Neural progenitor cell (in vitro differentiated cells): ENCODE measurements at places on chromosomes 5 and 9. TPM values are rescaled to one million over a fixed set of nuclear protein-coding genes. Genes with fewer than 3 reads are reported as not detected.

TRPM3 gene
- 34.2 and 37.2 TPM in 2 replicates for total RNA-seq

C1QTNF3 gene
- total RNA-seq = 4.8 and 6.4 TPM in 2 replicates

CTXN3 gene
- 0.09 TPM in 1 of 2 replicates, not detected in the other for total RNA-seq

CNOT8 gene
- 81.8 and 90.8 TPM in 2 replicates for total RNA-seq

BARHL1 gene
- total RNA-seq = 1.0 and 3.1 TPM in 2 replicates

FCN2 gene
- total RNA-seq = not detected in 2 replicates

SAXO1 gene
- 0.09 and 0.15 TPM in 2 replicates for total RNA-seq

ECSCR gene
- not detected in 2 replicates for total RNA-seq

PCDHB7 gene
- 0.21 and 0.90 TPM in 2 replicates for total RNA-seq

PCA3 gene
- 0.30 and 0.56 TPM in 2 replicates for total RNA-seq

GFRA3 gene
- total RNA-seq = not detected in 2 replicates

PCDHB8 gene
- 0.31 TPM in 1 of 2 replicates, not detected in the other for total RNA-seq

DNA sequence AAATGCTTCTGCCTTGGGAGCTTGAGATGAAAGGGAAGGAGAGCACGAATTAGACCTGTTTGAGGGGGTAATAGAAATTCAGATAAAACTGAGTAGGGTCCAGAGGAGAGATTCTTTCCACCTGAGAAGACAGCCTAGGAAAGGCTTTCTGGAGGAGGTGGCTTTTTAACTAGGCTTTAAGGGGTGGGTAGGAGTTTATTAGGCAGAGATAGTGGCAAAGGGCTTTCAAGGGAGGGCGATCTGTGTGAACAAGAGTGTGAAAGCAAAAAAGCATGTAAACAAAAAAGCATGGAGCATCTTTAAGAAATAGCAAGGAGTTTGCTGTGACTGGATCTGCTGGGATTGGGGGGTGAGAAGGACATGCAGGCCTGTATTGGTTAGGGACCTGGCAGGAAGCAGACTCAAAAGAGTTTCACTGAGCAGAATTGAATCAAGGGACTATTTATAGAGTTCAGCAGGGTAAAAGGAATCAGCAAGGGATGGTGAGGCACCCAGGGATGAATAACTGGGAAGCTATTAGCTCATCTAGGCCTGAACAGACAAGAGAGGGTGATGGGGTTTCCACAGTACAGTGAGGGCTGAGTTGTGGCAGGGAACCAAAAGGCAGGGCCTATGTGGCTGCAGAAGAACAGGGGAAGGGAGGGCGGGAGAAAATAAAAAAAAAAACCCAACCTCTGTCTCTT, 18.8 kb downstream of the SLC1A1 start:
- DNase-seq = no peak

DNA sequence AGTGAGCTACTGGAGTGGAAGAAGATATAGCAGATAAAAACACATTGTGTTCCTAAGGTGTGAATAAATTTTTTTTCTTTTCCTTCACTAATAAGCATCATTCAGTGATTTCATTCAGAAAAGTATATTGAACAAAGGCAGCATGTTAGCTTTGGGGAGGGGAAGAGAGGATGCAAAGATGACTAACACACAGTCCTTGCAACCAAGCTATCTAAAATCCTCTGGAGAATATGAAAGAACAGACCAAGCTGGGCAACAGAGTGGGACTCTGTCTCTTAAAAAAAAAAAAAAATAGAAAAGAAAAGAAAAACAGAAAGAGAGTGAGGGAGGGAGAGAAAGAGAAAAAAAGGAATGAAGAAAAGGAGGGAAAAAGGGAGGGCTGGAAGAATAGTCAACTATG, 22.3 kb upstream of the OMD start:
- no peak for DNase-seq

- no peak for DNase-seq
Measured at GRCh38 chr5:35158622-35159369, 71.5 kb downstream of the PRLR start.

- DNase-seq = peak; percentile 79
Measured at GRCh38 chr5:50440651-50441492, at the start of gene EMB. EMB (minus strand) TSS chr5:50441288; CDS start chr5:50441151, 137 bp downstream.

DNA sequence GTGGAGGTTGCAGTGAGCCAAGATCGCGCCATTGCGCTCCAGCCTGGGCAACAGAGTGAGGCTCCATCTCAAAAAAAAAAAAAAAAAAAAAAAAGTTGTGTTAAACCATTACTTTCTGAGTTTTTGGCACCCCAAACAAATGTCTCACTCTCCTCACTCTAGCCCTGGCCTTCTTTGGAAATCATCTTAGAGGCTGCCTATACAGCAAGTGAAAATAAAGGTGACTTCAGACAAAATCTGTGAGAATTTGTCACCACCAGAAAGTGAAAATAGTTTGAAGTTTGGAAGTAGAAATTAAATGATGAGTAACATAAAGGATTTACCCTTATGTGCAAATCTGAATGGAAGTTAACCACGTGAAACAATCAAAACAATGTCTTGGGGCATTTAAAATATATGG, 7.2 kb upstream of the ZNF131 start:
- DNase-seq = no peak

DNA sequence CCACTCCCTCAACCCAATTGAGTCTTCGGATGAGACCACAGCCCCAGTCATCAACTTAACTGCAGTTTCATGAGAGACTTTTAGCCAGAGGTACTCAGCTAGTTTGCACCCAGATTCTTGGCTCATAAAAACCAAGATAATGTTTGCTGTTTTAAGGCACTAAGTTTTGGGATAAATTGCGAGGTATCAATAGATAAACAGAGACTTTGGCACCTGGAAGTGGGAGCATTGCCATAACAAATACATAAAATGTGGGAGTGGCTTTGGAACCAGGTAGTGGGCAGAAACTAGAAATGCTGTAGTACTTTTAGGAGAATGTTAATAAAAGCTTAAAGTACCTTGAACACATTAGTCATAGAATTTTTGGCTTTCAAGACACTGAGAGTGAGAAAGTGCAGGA, 439.8 kb downstream of the SH3GL2 start:
- no peak for DNase-seq

DNA sequence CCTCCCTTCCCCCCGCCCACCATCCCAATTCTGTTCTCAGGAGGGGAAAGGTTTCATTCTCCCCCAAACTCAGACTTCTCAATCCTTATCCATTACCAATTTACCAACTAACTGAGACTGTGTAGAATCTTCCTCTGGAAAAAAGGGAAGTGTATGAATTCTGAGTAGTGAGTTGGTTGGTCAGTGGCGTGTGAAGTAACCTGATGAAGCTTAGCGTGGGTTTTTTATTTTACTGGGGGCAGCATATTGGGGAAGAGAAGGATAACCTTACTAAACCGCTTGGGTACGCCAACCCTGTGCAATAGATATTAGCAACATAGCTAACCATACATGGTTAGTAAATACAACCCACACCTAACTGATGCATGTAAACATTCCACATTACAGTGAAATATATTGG, 1.1 kb upstream of the DNAJC21 start:
- no peak for DNase-seq

DNA sequence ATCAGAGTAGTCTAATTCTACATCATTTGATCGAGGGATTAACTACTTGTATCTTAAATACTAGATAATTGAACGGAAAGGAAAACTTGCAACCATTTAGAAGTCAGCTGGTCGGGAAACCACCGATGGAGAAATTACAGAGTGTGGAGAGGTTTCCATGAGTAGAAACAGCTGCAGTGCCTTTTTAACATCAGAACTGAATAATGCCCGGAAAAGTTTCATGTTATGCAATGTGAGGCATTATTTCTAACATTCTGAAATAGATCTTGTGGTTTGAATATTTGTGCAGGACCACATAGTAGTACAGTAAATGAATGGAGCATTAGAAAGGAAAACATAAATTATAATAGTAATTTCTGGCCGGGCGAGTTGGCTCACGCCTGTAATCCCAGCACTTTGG, 88.1 kb upstream of the RNF180 start:
- DNase-seq = no peak

GRCh38 chr5:174692381-174692780, 32.0 kb upstream of the MSX2 start:
- peak; percentile 24 for DNase-seq

DNA sequence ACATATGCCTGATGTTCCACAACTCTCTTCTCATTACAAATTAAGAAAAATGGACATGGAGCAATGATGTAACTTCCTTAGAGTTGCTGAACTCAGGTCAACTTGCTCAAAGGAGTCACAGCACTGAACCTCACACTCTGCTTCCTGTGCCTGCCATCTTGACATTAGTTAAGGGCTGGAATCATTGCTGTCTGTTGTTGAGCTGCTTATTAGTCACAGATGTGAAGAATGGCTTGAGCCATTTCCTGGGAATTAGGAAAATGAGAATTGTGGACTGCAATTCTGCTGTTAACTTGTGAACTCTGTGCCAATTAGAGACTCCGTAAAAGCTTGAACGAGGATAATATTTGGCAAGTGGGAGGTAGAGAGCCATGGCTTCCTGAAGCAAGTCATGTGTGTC, 212.0 kb downstream of the ADAMTS12 start:
- DNase-seq = no peak

DNA sequence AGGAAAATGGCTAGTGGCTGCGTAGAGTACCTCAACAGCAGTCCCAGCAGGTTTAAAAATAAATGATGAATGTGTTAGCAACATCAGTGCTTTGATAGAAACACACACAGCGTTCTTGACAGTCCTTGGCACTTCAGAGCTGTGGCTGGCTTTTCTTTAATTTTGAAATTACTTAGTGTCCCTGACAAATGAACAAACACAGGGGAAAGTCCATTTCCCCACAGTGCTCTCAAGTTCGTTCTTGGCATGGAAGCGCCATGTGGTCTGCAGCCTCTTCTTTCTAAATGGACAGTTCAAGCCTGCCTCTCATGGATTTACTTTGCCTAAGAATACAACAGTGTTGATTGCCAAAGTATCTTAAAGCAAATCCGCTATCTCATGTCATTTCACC, 102.2 kb downstream of the ADAMTS12 start:
- no peak for DNase-seq

- no peak for DNase-seq
Measured at GRCh38 chr9:21015995-21016394, 15.4 kb downstream of the HACD4 start.

DNA sequence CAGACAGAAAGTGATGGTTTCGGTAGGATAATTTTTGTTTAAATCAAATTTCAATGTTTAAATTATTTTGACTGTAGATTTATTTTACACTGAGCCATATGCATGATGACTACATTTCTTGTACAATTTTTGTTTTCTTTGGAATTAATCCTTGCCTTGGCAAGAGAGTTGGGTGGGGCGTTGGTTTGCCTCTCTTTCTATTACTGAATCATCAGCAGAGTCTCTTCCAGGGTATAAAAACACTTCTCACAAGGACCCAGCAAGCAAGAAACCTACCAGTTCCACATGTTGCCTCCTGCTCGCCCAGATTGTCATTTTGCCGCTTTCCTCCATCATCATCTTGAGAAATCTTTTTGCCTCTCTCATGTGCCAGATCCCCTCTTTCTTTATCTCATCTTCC, 455.0 kb upstream of the DMAC1 start:
- no peak for DNase-seq

DNA sequence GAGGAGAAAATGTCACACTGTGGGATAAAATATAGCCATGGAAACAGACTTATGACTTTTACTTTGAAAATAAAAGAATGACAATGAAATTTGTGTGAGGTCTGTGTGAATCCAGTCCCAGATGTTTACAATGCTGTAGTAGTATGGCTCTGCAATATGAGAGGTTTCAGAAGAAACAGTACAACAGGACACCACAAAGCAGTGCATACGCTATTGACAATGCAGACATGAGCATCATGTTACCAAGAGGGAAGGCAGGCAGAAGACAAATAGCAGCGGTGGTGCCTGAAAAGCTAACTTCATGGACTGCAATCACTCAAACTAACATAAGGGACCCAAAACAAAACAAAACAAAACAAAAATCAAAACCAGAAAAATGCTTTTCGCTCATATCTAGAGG, 1.8 kb downstream of the FGF10 start:
- DNase-seq = peak; percentile 36

DNA sequence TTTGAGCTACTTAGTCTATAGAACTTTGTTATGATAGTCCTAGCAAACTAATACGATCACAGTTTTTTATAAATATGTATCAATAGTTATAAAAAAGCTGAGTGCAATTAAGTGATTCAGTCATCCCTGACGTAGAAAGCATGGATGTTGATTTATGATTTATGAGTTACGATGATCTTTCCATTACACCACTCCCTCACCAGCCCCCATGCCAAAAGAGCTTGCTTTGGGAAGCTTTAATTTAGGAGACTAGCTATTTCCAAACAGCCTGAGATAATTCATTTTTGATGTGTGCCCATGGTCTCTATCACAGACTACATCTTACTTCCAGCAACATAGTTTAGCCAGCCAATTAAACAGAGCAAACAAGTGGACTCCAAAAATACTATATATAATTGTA, 256.8 kb downstream of the GABRG2 start:
- no peak for DNase-seq

GRCh38 chr9:38432922-38433510, 8.8 kb upstream of the IGFBPL1 start:
- peak; percentile 53 for DNase-seq

DNA sequence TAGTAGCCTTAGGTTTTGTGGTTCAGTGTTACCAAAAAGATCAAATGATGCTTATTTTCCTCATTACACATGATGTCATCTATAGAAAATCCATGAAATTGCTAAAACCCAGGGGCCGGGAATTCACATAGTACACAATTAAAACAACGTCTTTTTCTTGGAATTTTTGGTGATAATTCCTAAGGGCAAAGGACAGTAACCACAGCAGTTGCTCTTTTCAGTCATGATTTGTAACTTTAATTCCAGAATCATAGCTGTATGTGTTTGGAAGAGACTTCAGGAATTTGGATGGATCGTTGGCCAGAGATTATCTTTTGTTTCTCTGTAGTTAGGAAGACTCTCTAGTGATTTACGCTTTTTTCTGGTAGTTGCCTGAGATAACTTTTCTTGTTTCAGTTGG, 748.7 kb downstream of the TLE4 start:
- DNase-seq = no peak

DNA sequence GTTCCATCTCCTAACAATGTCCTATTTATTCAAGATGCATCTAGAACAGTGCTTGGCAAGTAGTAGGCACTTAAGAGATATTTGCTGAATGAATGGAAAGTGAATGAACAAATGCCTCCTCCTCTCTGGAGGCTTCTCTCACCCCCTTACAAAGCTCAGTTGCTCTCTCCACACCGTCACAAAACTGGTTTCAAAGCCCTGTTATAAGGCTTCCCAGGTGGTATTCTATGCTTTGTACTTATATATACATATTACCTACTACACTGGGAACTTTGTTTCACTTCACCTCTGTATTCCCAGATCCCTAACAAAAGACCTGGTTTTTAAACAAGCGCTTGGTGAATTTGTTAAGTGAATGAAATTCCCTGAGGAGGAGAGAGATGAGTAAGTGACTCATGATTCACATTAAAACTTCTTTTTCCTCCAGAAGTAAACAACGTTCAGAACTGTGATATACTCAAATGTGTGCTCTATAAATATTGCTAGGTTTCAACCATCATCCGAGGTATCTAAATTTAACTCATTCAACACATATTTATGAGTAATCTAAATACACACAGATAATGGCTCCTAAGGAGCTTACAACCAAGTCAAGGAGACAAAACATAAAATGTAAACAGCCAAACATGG, 36.0 kb downstream of the DENND1A start:
- no peak for DNase-seq

DNA sequence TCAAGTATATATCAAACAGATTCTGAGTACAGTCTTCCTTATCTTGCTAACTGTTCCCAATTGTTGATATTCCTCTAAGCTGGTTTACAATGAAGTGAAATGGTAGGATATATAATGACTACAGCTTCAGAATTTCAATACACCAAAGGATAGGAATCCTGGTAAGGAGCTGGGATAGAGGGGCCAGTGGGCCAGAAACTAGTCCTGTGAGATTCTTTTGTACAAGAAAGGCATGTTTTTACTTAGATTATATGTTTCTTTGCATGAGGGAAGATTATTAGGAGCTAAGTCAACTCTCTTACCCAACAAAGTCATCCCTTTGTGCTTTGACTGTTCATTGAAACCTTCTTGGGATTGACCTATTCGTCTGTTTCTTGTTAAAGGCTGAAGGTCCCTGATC, 435.7 kb downstream of the PLK2 start:
- no peak for DNase-seq
